Activated CD8-positive, alpha-beta memory T cell treated with anti-CD3 and anti-CD28 coated beads for 36 hours (primary cell): ENCODE measurements at places on chromosomes 7 and 10. TPM values are rescaled to one million over a fixed set of nuclear protein-coding genes. Genes with fewer than 3 reads are reported as not detected.

Gene RUFY2
- total RNA-seq = 6.6 TPM

Gene TRRAP
- total RNA-seq = 49.0 TPM

Gene AUTS2
- 3.4 TPM for total RNA-seq

Gene PRLHR
- not detected for total RNA-seq

Gene OTUD1
- 5.3 TPM for total RNA-seq

Gene C7orf25
- 6.8 TPM for total RNA-seq

Gene HOXA2
- total RNA-seq = not detected

Gene SORCS1
- total RNA-seq = not detected
